Umbilical cord (tissue), 2 donors: ENCODE measurements at places on chromosomes 3 and 15. TPM values are rescaled to one million over a fixed set of nuclear protein-coding genes. Genes with fewer than 3 reads are reported as not detected.

CYP1A2 gene
- 0.96 TPM for total RNA-seq

VIPR1 gene
- total RNA-seq, result 4.1 TPM

CP gene
- 21.7 TPM for total RNA-seq

B3GALNT1 gene
- total RNA-seq, result 18.3 TPM

ILDR1 gene
- 3.4 TPM for total RNA-seq

ZDHHC3 gene
- total RNA-seq, result 53.7 TPM

PLCH1 gene
- 5.1 TPM for total RNA-seq

KATNBL1 gene
- total RNA-seq, result 91.2 TPM

CCDC13 gene
- not detected for total RNA-seq

PRTG gene
- 16.4 TPM for total RNA-seq

SEMA3F gene
- 9.1 TPM for total RNA-seq

C15orf62 gene
- total RNA-seq, result 0.24 TPM

CTXN2 gene
- total RNA-seq, result 1.2 TPM

SOX2 gene
- 2.2 TPM for total RNA-seq

GATM gene
- total RNA-seq, result 251 TPM

RTP4 gene
- 0.72 TPM for total RNA-seq

ALDH1A2 gene
- 8.4 TPM for total RNA-seq

RPUSD3 gene
- total RNA-seq, result 10.4 TPM
